ENCODE measurements at places on chromosomes 7 and 10.

DNA sequence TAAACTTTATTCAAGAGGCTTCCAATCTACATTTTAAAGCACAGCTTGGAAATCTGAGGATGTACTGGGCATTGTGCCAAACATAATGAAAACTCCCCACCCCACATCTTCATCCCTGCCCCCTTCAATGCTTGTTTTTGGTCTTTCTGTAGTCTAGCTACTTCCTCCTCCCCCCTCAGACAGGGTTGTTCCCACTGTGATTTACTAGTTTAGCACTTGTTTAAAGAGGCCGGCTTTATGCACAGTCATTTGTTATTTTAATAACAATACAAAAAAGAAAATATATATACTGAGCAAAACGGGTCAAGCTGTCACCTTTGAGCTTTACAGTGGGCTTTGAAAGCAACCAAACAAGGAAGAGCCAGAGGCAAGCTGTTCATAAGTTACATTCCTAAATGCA, 132.6 kb downstream of the CHRM2 start:
- DNase-seq = no peak

- no peak for DNase-seq
Measured at GRCh38 chr10:113540845-113541548, 11.9 kb upstream of the HABP2 start.

DNA sequence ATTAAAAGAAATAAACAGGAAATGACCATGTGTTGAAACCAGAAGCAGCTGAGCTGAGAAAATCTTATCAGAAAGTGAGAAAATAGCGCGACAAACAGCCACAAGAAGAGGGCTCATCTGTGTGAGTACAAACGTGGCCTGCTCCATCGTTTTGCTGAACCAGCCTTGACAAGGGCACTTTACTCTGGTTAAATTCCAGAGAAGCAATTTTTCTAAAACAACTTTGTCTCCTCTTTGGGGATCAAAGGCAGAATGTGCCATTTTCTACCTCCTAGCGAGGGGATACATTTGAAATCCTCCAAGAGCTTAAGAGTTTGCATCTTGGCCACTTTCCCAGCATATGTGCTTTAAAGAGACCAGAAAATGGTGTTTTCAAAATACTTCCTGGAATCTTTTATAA, 51.3 kb upstream of the VIPR2 start:
- no peak for DNase-seq

GRCh38 chr7:46203926-46204325, 282.9 kb upstream of the IGFBP3 start:
- no peak for DNase-seq
